ENCODE measurements at places on chromosomes 13 and 19. TPM values are rescaled to one million over a fixed set of nuclear protein-coding genes. Genes with fewer than 3 reads are reported as not detected.

- DNase-seq: no peak
Measured at GRCh38 chr13:20222553-20222952, 9.6 kb downstream of the GJB6 start.

- no peak for DNase-seq
Measured at GRCh38 chr19:41904118-41904870, 21.3 kb downstream of the ARHGEF1 start.

DNA sequence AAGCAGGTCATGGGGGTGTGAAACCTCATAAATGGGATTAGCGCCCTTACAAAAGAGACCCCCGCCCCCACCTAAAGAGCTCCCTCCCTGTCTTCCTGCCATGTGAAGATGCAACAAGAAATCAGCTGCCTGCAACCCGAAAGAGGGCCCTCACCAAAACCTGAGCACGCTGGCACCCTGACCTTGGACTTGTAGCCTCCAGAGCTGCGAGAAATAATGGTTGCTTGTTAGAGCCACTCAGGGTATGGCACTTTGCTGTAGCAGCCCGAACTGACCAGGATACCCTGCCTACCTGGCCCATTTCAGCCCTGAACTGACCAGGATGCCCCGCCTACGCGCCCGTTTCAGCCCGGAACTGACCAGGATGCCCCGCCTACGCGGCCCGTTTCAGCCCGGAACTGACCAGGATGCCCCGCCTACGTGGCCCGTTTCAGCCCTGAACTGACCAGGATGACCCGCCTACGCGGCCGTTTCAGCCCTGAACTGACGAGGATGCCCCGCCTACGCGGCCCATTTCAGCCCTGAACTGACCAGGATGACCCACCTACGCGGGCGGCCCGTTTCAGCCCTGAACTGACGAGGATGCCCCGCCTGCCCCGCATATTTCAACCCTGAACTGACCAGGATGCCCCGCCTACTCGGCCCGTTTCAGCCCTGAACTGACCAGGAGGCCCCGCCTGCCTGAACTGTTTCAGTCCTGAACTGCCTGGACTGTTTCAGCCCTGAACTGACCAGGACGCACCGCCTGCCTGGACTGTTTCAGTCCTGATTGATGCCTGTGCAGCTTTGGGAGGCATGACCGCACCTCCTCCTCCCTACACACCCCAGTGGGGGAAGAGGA lies 120.0 kb downstream of the UQCRFS1 start:
- no peak for DNase-seq

- no peak for DNase-seq
Measured at GRCh38 chr19:47991191-47991808, 670 bp downstream of the BSPH1 start.

- no peak for DNase-seq
Measured at GRCh38 chr19:40503320-40503695, 36.5 kb downstream of the SPTBN4 start.

- DNase-seq: no peak
Measured at GRCh38 chr13:100951016-100951415, 276.4 kb upstream of the TMTC4 start.

DNA sequence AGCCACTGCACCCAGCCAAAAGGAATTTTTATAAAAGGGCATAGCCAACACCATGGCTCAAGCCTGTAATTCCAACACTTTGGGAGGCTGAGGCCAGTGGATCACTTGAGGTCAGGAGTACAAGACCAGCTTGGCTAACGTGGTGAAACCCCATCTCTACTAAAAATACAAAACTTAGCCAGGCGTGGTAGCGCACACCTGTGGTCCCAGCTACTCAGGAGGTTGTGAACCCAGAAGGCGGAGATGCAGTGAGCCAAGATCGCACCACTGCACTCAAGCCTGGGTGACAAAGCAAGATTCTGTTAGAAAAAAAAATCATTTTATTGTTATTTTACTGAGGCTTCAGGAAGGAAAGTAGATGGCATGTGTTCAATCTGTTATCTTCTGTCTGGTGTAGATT lies 31.3 kb upstream of the FOXO1 start:
- DNase-seq: no peak

DNA sequence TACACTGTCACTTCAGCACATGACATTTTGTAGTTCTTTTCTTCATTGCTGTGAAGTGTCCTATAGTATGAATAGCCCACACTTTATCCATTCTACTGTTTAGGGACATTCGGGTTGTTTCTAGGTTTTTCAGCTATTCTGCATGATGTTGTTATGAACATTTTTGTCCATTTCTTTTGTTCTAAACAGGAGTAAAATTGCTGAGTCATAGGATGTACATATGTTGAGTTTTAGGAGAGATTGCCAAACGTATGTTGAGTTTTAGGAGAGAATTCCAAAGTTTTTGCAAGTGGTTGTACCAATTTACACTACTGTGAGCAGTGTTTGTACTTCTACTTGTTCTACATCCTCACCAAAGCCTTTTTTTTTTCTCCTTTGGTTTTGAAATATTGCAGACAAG lies 115.0 kb downstream of the MTUS2 start:
- DNase-seq: no peak

DNA sequence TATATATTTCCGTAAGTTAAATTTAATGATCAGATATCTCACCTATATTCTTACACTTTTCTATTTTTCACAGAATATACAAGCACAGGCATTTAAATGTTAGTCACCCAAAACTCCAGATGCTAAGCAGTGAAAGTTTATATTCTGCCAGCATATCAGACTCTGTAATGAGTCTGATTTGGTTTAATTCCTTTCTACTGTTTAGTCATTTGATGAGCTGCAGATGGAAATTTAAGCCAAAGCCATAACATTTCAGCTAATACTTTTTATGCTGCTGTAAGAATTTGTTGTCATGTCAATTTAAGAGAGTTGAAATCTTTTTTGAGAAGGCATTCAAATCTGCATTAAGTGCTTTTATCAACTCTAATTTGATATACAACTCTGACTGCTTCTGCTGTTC lies 8.0 kb downstream of the FRY start:
- no peak for DNase-seq

DOCK6 gene
- total RNA-seq: 140 TPM

RPL18A gene
- 2,481 TPM for total RNA-seq

STOML3 gene
- not detected for total RNA-seq

ZNF285 gene
- total RNA-seq: not detected

IZUMO2 gene
- total RNA-seq: not detected

SH2D3A gene
- total RNA-seq: not detected

All from ascending aorta (tissue), 2 donors.